ENCODE measurements at places on chromosomes 11 and 22. TPM values are rescaled to one million over a fixed set of nuclear protein-coding genes. Genes with fewer than 3 reads are reported as not detected.

- DNase-seq: no peak
- H3K4me3 ChIP-seq: no peak overlapping the region
- peaks cover 5% of the 10 kb centered on the region for H3K4me1 ChIP-seq
- H3K27ac ChIP-seq: no peak overlapping the region
Observed at GRCh38 chr22:30628491-30628890, 7.1 kb upstream of the SLC35E4 start.

- no peak for DNase-seq
- H3K4me1 ChIP-seq: no peaks in the 10 kb centered on the region
- H3K27me3 ChIP-seq: no peaks in the 10 kb centered on the region
Observed at GRCh38 chr11:66264914-66265313, 3.5 kb upstream of the RAB1B start.

- H3K36me3 ChIP-seq: no peaks in the 10 kb centered on the region
- H3K4me3 ChIP-seq: no peak overlapping the region
- H3K27ac ChIP-seq: no peak overlapping the region
- H3K4me1 ChIP-seq: no peaks in the 10 kb centered on the region
- no peak for DNase-seq
Observed at GRCh38 chr11:87125257-87125656, 87.5 kb downstream of the TMEM135 start.

Gene HEPN1
- not detected for total RNA-seq

Gene HEPACAM
- total RNA-seq: not detected

Measured in right atrium auricular region (tissue), 2 donors.